ENCODE measurements at places on chromosomes 7 and 10. TPM values are rescaled to one million over a fixed set of nuclear protein-coding genes. Genes with fewer than 3 reads are reported as not detected.
A peak's percentile ranks its signal among the peaks of the same experiment; 100 is the strongest.

DNA sequence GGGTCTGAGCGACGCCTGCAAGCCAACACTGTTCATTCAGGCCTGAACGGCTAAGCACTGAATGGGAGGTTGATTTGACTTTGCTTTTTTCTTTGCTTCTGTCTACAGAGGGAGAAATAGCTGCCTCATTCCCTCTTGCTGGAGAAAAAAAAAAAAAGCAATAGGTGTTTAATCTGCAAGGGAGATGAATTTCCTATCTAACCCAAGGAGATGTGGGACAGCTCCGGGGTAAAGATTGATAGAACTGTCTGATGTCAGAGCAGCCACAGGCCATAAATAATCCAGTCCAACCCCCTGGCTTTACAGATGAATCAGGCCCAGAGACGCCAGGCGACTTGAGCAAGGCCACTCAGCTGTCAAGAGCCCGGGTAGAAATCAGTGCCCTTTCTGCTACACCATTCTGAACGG, 168.0 kb downstream of the ARHGAP12 start:
- DNase-seq: no peak

The HYAL4 gene
- total RNA-seq: not detected

GRCh38 chr10:76719006-76719405, 918.6 kb downstream of the KCNMA1 start:
- DNase-seq: no peak

The ADRA2A gene
- 11.5 TPM for total RNA-seq

- peak; percentile 95 for DNase-seq
Measured at GRCh38 chr10:511101-511848, 178.2 kb downstream of the DIP2C start.

The LRRD1 gene
- not detected for total RNA-seq

- no peak for DNase-seq
Measured at GRCh38 chr7:2261611-2262010, 19.6 kb downstream of the NUDT1 start.

DNA sequence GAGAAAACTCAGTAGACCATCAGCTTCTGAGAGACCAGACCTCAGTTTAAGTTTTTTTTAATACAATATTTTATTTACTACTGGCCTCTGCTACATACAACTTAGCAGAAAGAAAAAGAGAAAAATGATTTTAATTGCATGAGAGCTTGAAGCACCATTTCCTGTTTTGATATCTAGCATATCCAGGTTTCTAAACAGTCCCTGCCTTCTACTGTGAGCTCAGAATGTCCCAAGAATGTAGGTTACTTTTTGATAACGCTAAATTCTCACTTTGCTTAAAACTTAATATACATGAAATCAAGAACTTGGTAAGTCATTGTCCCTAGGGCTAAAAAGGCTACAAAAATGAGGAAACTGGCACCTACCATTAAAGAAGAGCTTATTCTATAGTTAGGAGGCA, 7.0 kb downstream of the TMEM243 start:
- no peak for DNase-seq

GRCh38 chr7:45408409-45408737, 165.8 kb upstream of the ADCY1 start:
- DNase-seq: no peak

The FGFBP3 gene
- total RNA-seq: 1.7 TPM

- no peak for DNase-seq
Measured at GRCh38 chr10:11049806-11050205, 32.1 kb downstream of the CELF2 start.

The BAZ1B gene
- total RNA-seq: 60.0 TPM

- DNase-seq: peak; percentile 9
Measured at GRCh38 chr10:72356115-72356514, 1.4 kb upstream of the DNAJB12 start.

GRCh38 chr7:1336509-1336908, 103.8 kb downstream of the UNCX start:
- no peak for DNase-seq

GRCh38 chr7:2754086-2754485, 66.1 kb downstream of the AMZ1 start:
- DNase-seq: no peak

The SEMA3D gene
- 50.7 TPM for total RNA-seq

The CACNB2 gene
- total RNA-seq: 14.6 TPM

The MRC1 gene
- total RNA-seq: 58.3 TPM

GRCh38 chr10:119209736-119210355, 2.5 kb downstream of the GRK5 start:
- peak; percentile 9 for DNase-seq

- no peak for DNase-seq
Measured at GRCh38 chr10:126502441-126502840, 114.2 kb upstream of the ADAM12 start.

The AOAH gene
- total RNA-seq: 10.0 TPM

DNA sequence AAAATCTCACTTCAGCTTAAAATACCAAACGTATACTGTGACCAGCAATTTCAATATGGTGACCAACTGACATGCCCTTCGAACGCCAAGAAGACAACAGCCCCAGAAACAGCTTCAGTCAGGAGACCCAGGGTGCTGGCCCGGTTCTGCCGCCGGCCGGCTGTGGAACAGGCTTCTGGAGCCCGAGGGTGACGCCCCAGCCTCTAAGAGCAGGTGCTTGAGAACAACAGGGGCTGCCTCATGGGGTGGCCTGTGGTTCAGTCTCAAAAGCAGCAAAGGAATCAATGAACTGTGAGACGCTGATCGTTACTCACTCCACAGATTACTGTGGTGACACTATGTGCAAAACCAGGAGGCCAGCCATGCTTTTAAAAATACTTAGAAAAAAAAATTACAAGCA, 17.3 kb downstream of the GPER1 start:
- no peak for DNase-seq

The COL17A1 gene
- total RNA-seq: 0.87 TPM

GRCh38 chr10:29881336-29881771, 178.0 kb downstream of the JCAD start:
- DNase-seq: no peak

The CABCOCO1 gene
- not detected for total RNA-seq

DNA sequence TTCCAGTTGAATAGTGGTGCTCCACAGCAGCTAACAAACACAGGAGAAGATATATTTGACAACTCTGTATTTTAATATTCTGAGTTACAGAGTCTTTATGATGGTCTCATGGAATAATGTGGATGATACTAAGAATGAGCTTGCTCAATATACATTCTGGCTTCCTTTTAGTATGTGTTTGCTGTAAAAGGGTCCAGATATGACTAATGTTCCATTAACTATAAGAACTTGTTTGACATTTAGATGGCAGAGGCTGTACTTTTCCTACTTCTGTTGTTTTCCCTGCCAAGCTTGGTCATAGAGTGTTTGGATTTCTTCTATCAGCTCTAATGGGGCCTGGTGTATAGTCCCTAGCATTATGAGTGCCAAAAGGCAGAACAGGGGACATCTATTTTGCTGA, 61.5 kb upstream of the GPR22 start:
- no peak for DNase-seq

The APBB1IP gene
- total RNA-seq: 11.0 TPM

The EMX2 gene
- 1.6 TPM for total RNA-seq

DNA sequence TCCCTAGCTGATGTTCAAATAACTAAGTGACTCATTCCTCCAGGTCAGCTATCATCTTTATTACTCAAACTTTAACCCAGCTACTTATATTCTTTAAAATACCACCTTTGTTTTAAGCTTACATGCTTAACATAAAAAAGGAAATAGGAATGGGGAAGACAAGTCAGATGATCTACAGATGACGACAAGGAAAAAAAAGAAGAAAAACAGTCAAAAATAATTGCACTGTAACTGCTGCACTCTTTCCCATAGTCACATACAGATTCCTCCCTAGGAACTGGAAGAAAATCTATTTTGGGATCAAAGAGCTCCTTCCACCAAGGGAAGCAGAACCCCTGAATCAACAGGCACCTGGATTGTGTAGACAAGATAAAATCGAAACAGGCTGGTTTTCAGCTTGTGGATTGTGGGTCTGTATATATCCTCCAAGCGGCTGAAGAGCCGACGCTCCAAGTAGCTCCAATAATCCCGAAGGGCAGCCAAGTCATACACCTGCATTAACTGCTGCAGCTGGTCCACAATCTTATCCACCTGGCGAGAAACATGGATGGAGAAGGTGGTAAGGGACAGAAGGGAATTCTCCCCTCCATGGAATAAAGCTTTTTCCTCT, 2.0 kb downstream of the WDR91 start:
- no peak for DNase-seq

The EXOSC1 gene
- 27.2 TPM for total RNA-seq

The PNLIPRP3 gene
- total RNA-seq: not detected

GRCh38 chr10:116201011-116201410, 72.0 kb downstream of the GFRA1 start:
- no peak for DNase-seq

DNA sequence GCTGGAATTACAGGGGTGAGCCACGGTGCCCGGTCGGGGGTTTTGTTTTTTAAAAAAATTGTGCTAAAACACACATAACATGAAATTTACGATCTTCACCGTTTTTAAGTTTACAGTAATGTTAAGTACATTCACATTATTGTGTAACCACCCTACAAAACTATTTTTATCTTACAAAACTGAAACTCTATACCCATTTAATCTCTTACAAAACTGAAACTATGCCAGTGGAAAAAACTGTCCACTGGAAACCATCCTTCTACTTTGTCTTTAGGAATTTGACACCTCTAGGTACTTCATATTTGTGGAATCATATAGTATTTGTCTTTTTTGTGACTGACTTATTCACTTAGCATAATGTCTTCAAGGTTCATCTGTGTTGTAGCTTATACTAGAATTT, 1.0 kb upstream of the PSMC2 start:
- DNase-seq: no peak

- peak; percentile 55 for DNase-seq
Measured at GRCh38 chr10:98416606-98417388, 1.8 kb upstream of the PYROXD2 start.

DNA sequence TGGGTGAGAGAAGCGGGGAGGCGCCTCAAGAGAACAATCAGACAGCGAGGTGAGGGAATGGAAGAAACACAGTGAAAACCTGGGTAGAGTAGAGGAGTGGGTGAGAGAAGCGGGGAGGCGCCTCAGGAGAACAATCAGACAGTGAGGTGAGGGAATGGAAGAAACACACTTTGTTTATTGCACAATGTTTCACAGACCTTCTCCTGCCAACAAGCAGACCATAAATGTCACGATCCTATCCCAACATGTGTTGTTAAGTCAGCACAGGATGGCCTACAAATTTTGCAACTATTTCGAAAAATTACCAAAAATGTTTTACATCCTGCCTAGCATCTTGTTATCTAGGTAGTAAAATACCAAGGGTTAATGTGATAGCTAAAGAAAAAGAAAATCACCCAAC, 115.3 kb downstream of the JAZF1 start:
- DNase-seq: no peak

DNA sequence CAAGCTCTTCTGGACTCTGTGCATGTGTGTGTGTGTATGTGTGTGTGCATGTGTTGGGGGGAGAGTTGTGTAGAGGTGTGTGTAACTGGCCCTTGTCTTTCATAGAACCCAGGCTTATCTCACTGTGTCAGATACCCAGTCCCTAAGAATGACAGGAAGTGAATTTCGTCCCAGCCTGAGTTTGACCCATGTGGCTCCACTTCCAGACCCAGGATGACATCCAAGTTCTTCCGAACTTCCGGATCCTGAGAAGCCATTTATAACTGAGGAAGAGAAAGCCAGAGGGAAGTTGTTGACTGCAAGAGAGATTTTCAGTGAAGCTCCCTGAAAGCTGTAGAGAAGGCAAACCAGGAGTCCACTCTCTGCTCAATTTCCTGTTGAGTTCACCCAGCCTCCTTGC, 53.2 kb downstream of the ADRB1 start:
- DNase-seq: no peak

DNA sequence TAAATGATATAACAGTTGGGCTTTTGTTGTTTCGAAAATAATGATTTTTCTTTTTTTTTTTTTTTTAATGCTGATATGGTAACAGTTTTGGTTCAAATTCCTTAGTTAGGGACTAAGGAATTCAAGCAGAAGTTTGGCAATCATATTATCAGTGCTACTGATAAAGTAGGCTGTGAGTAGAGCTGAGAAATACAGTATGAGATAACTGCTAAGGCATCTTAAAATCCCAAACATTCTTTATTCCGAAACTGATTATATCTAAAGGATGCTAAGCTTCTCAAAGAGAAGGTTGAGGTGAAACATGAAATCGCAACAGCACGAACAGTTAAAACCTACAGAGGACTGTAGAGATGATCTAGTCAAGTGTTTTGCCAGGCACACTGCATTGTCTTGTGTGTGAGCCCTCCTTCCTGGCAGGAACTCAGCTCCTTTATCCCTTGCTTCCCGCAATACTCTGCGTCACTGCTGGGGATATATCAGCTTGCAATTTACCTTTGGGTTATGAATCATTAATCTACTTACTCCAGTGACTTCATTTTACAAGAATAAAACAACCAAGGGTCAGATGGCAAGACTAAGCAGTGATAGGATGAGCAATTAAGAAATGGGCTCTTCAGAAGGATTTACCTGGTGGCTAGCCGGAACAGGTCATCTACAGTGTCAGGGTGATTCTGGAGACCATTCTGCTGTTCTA, 36.7 kb downstream of the IRF5 start:
- no peak for DNase-seq
